Esophagus squamous epithelium (tissue), 5 donors: ENCODE measurements at places on chromosomes 3 and 15.

- DNase-seq: no peak
These were observed 73.8 kb upstream of the HEG1 start for GRCh38 chr3:125129512-125129997.

DNA sequence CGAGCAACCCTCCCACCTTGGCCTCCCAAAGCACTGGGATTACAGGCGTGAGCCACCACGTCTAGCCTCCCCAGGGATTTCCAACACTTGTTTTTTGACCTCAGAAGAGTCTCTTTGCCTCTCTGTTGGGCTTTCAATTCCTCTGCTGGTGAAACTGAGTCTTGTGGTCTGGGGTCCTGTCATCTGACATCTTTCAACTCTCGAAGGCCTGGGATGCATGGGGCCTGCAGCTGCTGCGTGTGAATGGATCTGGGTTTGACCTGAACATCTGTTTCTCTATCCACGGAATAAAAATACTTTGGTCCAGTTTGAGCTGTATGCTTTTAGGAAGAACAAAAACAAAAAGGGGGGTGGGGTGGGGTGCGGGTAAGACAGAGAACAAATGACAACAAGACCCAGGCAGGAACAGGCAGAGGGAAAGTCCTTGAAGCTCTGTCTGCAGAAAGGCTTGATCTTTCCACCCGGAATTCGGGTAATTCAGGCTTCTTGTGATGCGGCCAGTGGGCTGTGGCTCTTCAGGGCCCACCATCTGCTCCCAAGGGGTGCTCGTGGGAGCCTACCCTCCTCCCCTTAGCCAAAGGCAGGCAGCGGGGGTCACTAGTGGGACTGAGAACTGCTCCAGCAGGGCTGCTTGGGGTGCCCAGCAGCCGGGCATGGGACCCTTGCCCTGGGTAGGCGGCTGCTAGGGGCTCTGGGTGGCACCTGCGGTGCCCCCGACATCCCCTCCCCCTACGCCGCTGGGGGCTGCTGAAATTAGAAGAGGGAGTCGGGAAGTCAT lies 71.5 kb downstream of the SLC12A8 start:
- no peak for DNase-seq

- DNase-seq: no peak
These were observed 59.4 kb upstream of the TMC3 start for GRCh38 chr15:81433462-81433861.

GRCh38 chr15:92586383-92586942 lies 69.1 kb downstream of the FAM174B start:
- DNase-seq: no peak

DNA sequence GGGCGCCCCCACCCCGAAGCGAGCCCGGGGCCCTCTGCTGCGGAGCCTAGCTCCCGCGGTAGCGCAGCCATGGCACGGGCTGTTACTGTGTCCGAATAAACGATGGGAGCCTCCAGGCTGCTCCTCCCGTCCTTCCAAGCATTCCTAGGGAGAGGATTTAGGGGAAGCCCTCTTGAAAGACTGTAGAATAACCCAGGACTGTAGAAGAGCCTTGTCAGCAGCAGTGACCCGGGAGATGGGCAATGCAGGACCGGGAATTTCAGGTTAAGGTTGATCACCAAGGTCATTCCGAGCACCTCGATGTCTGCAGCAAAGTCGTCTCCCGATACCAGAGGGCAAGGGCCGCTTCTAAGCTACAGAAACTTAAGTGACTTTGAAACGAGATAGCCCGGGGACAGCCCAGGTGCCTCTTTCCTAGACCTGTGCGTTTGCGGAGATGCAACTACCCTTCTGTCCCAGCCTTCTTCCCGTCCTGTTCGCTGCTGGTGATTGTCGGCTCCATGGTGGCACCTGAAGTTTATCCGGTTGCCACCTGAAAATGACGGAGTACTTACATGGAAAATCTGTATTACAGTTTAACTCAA lies 753 bp upstream of the MYO5A start:
- no peak for DNase-seq

DNA sequence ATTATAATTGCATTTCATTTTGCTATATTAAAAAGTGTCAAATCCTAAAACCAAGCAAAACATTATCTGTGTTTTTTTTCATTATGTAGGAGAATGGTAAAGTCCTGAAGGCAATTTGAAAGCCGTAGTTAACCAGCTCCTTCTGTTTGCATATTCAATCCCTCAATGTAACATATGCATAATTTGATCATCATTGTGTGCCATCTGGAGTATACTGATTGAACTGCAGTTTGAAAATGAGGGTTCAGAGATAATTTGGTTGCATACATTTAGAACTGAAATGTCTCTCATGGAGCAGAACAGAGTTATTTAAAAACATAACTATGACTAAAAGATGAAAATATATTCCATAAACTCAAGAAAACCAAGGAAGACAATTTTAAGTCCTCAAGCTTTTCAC lies 518.6 kb downstream of the GBE1 start:
- DNase-seq: no peak

GRCh38 chr3:58403513-58404109 lies 30.0 kb downstream of the PDHB start:
- DNase-seq: no peak

GRCh38 chr15:66952756-66953522 lies 112.5 kb upstream of the SMAD3 start:
- DNase-seq: no peak

- no peak for DNase-seq
These were observed 116.7 kb downstream of the ERC2 start for GRCh38 chr3:56351537-56351936.

GRCh38 chr3:132623646-132624045 lies 26.6 kb downstream of the ACKR4 start:
- DNase-seq: no peak

- no peak for DNase-seq
These were observed 91.3 kb downstream of the RAB11A start for GRCh38 chr15:65960586-65960985.
